ENCODE measurements at places on chromosomes 4 and X.

GRCh38 chrX:155998116-155998515 is 620 bp downstream of the IL9R start:
- DNase-seq, result no peak

- DNase-seq, result no peak
Observed at GRCh38 chr4:30728311-30728710, 8.1 kb downstream of the PCDH7 start.

- no peak for DNase-seq
Observed at GRCh38 chr4:98905839-98906238, 23.1 kb downstream of the EIF4E start.

DNA sequence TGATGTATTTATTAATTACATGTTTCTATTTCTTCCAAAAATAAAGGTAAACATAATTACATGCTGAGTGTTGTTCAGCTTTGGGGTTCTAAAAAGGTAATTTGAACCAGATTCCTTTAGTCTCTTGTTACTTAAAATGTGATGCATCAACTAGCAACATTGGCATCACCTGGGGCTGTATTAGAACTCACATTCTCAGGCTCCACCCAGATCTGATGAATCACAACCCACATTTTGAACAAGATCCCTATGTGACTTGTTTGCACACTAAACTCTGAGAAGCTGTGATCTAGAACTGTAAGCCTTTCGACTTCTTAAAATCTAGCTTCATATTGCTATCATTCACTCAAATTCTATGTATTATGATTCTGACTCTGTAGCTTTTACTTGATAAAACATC is 23.0 kb upstream of the HS3ST1 start:
- no peak for DNase-seq

- no peak for DNase-seq
Observed at GRCh38 chrX:69136546-69137331, 28.5 kb downstream of the PJA1 start.

DNA sequence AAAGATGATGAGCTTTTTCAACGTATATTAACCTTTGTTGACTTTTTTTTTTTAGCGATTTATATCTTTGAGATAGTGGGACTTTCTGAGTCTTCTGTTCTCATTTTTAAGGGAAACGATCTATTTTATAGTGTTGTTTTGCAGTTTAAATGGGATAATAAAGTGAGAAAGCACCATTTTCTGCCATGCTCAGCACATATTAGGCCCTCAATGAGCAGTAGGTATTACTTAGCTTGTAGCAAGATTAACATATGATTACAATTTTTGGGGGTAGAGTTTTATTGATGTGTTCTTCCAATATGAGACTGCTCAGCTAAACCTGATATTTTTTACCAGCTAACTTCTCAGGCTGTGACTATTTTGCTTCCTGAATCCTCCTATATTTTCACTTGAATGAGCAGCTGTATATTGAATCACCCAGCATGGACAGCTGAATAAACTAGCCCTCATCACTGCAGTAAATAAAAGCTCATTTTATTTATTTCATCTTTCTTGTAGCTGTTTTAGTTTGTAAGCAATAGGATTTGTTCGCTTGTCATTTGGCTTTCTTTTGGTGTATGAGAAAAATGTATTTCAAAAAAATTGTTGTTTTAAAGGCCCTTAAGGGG is 43.7 kb downstream of the UGT8 start:
- DNase-seq, result no peak

DNA sequence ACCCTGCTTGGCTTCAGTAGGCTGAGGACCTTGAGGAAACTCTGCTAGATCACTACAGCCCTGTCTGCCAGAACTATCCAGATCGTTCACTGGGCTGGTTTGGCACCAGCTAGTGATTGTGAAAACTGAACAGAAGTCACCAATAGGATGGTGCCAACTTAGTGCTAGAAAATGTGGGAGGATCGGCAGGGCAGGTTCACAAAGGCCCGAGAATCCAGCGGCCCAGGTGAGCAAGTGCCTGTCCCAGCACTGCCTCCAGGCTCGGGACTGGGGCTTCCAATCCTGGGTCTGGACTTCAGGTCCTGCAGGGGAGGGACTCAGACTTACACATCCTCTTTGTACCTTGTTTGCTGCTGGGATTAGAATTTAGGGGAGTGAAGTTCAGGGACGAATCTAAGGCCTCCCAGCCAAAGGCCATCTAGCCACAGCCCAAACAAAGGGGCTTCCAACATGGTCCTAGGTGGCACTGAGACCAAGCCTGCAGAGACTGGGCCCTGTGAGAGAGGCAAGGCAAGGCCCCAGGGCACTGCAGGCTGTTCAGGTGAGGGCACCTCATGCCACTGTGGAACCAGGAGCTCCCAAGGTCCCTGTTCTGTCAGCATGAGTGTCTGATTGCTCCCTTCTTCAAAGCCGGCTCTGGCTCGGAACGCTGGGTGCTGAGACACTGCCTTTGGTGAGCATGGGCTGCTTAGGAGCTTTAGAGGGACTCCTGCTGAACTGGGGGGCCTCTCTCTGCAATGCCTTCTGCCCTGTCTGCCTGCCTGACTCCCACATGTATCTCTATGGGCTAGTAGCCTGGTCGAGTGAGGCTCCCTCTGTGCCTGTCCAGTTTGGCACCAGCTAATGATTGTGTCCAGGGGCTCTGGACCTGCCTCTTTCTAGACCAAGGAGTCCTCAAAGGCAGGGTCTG is 20.7 kb upstream of the ZNF185 start:
- DNase-seq, result no peak

- no peak for DNase-seq
Observed at GRCh38 chrX:40773809-40774208, 38.5 kb upstream of the MED14 start.

GRCh38 chrX:144616317-144616716 is 631.0 kb upstream of the SPANXN1 start:
- no peak for DNase-seq

- DNase-seq, result no peak
Observed at GRCh38 chr4:3704669-3705068, 61.5 kb upstream of the ADRA2C start.

DNA sequence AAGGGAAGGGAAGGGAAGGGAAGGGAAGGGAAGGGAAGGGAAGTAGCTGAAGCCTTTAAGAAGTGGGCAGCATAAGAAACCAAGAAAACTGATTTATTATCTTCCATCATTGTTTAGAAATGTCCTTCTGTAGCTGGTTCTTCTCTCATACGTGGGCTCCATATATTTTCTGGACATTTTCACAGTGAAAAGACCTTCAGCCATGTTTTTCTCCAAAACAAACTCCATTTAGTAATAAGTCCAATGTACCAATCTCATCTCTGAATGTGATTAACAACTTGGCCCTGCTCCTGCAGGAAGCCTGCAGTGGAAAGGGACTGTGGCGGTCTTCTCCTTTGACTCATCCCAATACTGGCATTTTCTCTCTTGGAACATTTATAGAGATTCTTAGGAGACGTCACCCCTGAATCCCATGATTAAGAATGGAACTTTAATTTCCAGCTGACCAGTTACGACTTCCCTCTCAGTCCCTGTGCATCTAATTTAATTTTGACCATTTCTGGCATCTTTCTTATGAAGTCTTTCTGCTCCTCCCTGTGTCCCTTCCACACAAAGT is 96.6 kb upstream of the GUCY1A1 start:
- no peak for DNase-seq

- no peak for DNase-seq
Observed at GRCh38 chr4:157389741-157390140, 169.2 kb downstream of the GRIA2 start.

DNA sequence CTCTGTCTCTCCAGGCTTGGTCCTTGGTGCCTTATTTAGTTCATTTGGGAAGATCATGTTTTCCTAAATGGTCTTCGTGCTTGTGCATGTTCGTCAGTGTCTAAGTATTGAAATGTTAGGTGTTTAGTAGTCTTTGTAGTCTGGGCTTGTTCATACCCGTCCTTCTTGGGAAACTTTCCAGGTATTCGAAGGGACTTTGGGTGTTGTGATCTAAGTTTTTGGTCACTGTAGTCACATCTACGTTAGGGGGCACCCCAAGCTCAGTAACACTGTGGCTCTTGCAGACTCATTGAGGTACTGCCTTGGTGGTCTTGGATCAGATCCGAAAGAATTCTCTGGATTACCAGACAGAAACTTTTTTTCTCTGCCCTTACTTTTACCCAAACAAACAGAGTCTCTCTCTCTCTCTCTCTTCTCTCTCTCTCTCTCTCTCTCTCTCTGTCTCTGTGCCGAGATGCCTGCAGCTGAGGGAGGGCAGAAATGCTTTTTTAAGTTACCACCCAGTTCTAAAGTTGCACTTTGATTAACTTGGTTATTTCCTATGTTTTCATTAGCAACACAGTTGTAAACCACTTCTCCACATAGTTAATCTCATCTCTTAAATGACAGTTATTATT is 67.6 kb upstream of the SLC7A3 start:
- DNase-seq, result no peak
